MG63 (cell line): ENCODE measurements at places on chromosomes 13 and 19.

GRCh38 chr13:26476111-26476781 lies 81.2 kb upstream of the WASF3 start:
- DNase-seq: no peak

- DNase-seq: no peak
Observed at GRCh38 chr13:53073711-53074110, 45.1 kb downstream of the OLFM4 start.

DNA sequence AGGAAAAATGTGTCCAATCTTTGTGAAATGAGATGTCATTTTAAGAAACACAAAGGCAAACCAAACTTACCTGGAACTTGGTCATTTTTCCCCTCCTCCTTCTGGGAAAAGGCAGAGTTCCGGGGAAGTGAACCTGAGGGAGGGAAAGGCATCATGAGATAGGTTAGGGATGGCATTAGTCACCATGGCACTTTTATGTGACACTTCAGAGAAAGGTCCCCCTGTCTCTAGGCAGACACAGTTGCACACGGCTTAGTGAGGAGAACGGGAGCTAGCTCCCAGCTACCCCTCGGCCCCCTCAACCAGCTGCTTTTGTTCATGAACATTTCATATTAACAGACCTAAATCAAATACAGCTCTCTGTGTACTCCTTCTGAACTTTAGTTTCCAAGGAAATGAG lies 1.5 kb downstream of the ZNF235 start:
- DNase-seq: no peak

GRCh38 chr13:32537580-32538142 lies 934 bp downstream of the N4BP2L2 start:
- peak; percentile 42 for DNase-seq

GRCh38 chr13:23715092-23715761 lies 145.0 kb downstream of the TNFRSF19 start:
- no peak for DNase-seq

DNA sequence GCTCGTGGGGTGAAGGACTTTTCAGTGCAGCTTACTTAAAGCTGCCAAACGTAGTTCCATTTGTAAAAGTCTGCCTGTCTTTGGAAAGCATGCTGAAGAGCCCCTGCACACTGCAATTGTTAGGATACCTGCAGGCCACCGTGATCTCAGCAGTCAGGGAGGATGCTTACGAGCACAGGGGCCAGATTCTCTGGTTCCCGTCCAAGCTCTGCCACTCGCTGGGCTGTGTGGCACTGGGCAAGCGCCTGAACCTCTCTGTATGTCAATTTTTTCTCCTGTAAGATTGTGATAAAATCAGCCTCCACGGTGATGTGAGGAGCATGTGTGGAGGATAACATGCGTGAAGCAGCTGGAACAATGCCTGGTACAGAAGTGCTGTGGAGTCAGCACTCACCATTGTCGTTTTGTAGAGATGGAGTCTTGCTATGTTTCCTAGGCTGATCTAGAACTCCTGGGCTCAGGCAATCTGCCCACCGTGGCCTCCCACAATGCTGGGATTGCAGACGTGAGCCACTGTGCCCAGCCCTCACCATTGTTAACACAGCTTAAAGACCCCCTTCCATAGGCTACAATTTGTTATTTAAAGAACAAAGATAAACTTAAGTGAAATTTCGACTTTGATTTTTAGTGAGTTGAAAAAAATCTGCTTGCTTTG lies 3.5 kb downstream of the ADPRHL1 start:
- DNase-seq: no peak
